SJCRH30 (cell line): ENCODE measurements at places on chromosomes 2 and 18. TPM values are rescaled to one million over a fixed set of nuclear protein-coding genes. Genes with fewer than 3 reads are reported as not detected.

DNA sequence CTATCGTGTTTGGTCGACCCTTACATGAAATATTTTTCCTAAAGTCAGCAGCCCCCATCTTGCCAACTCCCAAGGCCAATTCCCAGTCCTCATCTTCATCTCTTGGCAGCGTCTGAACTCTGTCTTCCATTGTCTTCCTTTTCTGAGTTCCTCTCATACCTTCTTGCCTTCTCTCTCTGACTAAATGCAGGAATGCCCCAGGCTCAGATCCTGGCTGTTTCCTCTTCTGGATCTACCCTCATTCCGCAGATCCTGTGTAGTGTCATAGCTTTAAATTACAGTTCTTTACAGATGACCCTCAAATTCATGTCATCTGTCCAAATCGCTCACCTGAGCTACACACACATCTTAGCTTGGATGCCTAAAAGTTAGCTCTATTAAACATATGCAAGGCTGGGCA lies 94.7 kb downstream of the MMADHC start:
- no peaks in the 10 kb centered on the region for H3K4me1 ChIP-seq
- H3K36me3 ChIP-seq, result no peaks in the 10 kb centered on the region
- H3K27me3 ChIP-seq, result no peaks in the 10 kb centered on the region
- no peak overlapping the region for H3K27ac ChIP-seq
- DNase-seq, result no peak

GRCh38 chr2:196742216-196742615 lies 57.3 kb downstream of the GTF3C3 start:
- H3K4me3 ChIP-seq, result no peak overlapping the region
- no peak overlapping the region for H3K27ac ChIP-seq
- no peaks in the 10 kb centered on the region for H3K4me1 ChIP-seq
- H3K27me3 ChIP-seq, result no peaks in the 10 kb centered on the region
- DNase-seq, result no peak

GRCh38 chr2:105037572-105038382 lies at the start of gene MRPS9:
Gene MRPS9 (plus strand): TSS chr2:105038069. CDS start chr2:105038093, 24 bp downstream.
- no peaks in the 10 kb centered on the region for H3K4me1 ChIP-seq
- peak within 1 kb of the TSS; percentile 87 for H3K4me3 ChIP-seq
- peak; percentile 98 for DNase-seq
- no peaks in the 10 kb centered on the region for H3K27me3 ChIP-seq
- H3K36me3 ChIP-seq, result peaks cover 9% of the 10 kb centered on the region; the same call in 1 of the 2 replicates

DNA sequence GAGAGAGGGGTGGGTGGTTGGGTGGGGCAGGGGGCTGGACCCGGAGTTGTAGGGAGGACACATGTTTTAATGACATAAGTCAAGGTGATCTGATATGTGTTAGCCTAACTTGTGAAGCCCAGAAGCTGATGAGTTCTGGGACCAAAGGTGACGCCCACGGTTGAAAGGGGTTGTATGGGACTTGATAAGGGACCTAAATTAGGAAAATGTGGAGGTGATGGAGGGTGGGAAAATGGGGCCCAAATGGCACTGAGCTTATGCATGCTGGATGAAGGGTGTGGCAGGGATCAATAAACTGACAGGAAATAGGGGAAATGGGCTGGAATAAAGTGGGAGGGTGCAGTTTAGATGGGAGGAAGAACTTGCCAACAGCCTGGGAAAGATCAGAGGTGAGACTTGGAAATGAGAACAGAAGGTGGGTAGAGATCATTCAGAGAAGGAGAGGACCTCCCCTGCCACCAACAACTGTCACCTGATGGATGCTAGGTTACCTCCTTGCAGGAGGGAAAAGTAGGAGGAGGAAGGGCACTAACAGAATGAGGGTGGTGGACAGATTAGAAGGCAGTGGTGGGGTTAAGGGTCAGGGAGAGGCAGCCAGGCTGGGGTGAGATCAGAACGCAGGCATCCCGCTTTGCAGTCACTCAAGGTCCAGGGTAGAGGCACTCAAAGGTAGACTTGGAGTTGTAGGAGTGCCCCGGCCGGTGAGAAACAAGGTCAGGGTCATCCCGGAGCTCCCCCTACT lies 15.3 kb downstream of the WNT10A start:
- no peak overlapping the region for H3K27ac ChIP-seq
- H3K36me3 ChIP-seq, result no peaks in the 10 kb centered on the region
- H3K27me3 ChIP-seq, result no peaks in the 10 kb centered on the region; the same call in 1 of the 2 replicates

The FAM110C gene
- total RNA-seq, result not detected in 2 replicates

The DNAH7 gene
- 0.20 and 0.32 TPM in 2 replicates for total RNA-seq

The PCARE gene
- total RNA-seq, result 0.02 TPM in 1 of 2 replicates, not detected in the other

The RIT2 gene
- not detected in 2 replicates for total RNA-seq

The TUBB8B gene
- not detected in 2 replicates for total RNA-seq
